ENCODE measurements at places on chromosomes 1 and 21.

DNA sequence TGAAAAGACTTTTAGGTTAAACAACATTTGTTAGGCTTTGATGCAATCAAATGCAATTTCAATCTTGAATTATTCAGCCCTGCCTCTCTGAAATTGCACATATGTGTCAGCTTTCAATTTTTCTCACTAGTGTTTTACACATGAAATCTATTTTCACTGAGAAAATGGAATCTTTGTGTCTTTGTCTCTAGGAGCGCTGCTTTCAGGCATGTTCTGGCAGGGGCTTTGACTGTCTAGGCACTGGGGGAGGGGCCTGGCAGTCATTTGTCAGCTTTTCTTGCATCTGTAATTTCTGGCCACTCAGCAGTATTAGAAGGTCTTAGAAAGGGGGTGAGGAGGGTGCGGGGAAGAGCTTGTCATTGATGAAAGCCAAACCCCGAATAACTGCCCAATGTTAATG, 264.4 kb downstream of the PTPRC start:
- DNase-seq, result no peak

DNA sequence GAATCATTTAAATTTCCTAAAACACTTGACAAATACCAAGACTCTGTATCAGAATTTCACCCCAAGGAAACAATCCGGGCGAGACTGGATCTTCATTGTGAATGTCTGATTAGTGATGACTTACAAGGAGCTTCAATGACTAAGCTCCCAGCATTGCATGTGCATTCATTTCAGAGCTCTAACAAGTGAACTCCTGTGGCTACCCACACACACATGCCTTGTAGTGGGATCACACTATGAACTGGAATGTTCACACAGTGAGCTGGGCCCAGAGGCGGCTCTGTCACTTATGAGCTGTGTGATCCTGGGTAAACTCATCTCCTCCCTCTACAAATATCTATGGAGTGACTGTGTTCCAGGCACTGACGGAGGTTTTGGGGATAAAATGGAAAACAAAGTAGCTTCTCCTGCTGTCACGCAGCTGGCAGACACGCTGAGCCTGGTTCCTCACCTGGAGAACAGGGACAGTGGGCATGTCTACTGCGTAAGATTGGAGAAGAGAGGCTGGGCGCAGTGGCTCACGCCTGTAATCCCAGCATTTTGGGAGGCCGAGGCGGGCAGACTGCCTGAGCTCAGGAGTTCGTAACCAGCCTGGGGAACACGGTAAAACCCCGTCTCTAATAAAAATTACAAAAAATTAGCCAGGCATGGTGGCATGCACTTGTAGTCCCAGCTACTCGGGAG, 56.9 kb downstream of the CLSTN1 start:
- DNase-seq, result no peak

- DNase-seq, result no peak
Measured at GRCh38 chr1:154729031-154729442, 121.1 kb upstream of the ADAR start.

- no peak for DNase-seq
Measured at GRCh38 chr1:15225461-15225860, 21.6 kb upstream of the FHAD1 start.

DNA sequence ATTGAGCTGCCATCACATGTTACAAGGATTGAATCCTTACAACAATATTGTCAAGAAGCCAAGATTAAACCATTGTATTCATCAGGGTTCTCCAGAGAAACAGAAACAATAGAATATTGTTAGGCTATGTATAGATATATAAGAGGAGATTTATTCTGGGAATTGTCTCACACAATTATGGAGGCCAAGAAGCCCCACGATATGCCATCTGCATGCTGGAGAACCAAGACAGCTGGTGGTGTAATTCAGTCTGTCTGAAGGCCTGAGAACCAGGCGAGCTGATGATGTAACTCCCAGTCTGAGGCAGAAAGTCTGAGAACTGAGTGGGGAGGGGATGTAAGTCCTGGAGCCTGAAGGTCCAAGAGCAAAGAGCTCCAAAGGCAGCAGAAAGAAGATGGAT, 14.5 kb upstream of the TTF2 start:
- no peak for DNase-seq

- DNase-seq, result no peak
Measured at GRCh38 chr1:167750641-167751040, 28.9 kb downstream of the MPZL1 start.

DNA sequence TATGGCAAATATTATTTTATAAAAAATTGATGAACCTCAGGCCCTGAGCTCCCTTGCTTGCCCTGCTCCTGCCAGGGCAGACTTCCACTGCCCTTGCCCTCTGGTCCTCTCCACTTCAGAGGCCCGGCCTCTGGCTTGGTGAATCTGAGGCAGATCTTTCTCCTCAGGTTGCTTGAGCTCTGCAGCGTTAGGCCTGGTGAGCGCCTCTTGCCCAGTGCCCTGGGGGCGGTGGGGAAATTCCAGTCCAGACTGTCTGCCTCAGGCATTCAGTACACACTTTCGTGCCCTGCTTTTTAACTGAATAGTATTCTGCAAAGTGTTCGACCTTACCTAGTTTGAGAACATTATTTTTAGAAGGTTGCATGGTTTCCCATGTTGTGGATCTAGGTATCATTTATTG, 98.2 kb downstream of the PCBP3 start:
- DNase-seq, result no peak

DNA sequence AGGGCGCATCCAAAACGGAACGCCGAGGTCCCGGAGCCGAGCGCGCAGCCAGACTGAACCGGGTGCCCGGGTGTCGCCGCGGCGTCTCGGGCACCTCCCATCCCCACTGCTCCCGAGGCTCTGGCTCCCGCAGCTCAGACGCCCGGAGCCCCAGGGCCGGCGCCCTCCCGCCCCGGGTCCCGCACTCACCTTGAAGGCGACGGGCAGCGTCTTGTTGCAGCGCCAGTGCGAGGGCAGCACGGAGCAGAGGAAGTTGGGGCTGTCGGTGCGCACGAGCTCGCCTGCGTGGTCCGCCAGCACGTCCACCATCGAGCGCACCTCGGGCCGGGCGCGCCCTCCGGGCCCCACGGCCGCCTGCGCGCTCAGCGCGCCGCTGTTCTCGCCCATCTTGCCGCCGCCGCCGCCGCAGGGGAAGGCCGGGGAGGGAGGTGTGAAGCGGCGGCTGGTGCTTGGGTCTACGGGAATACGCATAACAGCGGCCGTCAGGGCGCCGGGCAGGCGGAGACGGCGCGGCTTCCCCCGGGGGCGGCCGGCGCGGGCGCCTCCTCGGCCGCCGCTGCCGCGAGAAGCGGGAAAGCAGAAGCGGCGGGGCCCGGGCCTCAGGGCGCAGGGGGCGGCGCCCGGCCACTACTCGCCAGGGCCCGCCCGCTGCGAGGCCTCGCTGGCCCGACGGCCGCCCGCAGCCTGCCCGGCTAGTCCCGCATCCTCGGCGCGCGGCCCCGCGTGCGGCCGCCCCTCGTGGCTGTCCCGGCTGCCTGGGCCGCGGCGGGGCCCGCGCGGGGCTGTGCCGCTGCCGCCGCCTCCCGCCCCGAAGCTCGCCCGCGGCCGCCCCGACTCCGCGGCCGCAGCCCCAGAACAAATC, 447 bp downstream of the RUNX3 start:
- no peak for DNase-seq

GRCh38 chr1:204277563-204278219, 63.9 kb upstream of the GOLT1A start:
- DNase-seq, result no peak

DNA sequence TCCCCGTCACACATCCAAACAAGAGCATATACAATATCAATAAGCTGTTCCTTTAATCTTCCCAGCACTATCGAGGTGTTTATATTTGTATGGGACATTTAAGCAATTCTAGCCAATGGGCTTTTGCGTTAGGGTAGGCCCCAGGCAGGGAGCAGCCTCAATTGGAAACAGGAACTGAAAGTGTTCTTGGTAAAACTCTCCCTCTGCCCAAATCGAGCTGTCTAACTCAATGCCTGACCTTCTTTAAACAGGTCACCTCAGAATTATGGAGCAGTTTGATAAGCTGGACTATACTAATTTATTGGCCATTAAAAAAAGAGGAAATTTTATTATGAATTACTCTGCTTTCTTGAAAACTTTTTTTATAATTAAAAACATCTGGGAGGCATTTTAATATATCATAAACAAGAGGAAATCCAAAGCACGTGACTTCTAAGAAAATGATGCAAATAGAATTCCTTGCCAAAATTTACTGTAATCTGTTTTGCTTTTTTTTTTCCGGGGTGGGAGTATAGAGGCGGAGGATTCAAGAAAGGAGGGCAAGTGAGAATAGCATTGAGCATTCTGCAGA, 498.1 kb downstream of the LMO4 start:
- DNase-seq, result no peak

- DNase-seq, result no peak
Measured at GRCh38 chr1:36352910-36353878, 29.7 kb upstream of the EVA1B start.

DNA sequence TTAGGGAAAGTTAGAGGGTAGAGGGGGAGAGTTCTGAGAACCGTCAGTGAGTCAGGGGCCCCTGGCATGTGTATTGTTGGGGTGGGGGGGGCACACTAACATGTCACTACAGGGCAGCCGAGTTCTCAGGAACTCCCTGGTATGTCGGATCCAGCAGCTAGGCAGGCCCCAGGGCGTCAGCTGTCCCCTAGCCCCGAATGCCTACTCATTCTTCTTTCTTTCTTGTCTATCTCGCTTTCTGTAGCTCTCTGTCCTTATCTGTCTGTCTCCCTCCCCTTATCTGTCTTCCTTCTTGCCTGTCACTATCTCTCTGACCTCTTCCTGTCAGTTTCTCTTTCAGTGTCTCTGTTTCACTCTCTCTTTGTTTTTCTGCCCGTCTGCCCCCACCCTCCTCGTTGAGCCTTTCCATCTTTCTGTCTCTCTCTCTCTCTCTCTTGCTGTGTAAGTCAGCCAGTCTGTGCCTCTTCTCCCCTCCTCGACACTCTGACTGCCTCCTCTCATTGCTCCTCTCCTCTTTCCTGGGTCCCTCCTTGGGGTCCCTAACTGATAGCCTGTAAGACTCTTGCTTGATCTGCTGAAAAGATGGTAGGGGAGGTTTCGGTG, 2.4 kb downstream of the NTRK1 start:
- DNase-seq, result no peak

- no peak for DNase-seq
Measured at GRCh38 chr1:57146100-57146499, 180.3 kb upstream of the C8B start.

GRCh38 chr1:200550367-200550766, 70.2 kb downstream of the KIF14 start:
- no peak for DNase-seq

DNA sequence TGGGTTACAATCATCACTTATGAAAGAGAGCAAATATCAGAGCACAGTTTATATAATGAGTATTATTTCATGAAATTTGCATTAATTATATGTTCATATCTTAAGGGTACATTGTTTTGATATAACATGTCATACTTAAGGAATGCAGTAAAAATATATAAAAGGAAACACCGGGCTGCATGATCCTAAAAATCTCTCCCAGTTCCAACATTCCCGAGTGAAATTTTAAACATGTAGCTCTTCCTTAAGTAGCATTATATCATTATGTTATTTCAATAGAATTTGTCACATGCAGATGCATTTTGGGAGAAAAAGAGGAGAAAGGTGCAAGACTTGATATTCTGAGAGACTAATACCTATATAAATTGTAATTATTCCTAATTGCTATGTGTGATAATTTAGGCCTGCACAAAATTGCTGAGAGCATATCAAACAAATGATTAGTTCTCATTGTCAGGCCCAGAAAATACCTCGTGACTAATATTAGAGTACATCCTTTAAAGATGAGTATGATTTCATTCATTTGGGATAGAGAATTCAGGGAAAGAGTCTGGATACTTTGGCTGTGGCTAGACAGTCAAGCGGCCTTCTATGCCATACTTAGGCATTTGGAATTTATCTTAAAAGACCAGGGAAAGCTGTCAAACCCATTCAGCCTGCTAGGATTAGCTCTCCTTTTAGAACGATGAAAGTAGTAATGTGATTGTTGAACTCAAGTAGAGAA, 86.8 kb downstream of the ADGRL2 start:
- no peak for DNase-seq

GRCh38 chr1:9265968-9266367, 26.7 kb upstream of the SPSB1 start:
- no peak for DNase-seq

DNA sequence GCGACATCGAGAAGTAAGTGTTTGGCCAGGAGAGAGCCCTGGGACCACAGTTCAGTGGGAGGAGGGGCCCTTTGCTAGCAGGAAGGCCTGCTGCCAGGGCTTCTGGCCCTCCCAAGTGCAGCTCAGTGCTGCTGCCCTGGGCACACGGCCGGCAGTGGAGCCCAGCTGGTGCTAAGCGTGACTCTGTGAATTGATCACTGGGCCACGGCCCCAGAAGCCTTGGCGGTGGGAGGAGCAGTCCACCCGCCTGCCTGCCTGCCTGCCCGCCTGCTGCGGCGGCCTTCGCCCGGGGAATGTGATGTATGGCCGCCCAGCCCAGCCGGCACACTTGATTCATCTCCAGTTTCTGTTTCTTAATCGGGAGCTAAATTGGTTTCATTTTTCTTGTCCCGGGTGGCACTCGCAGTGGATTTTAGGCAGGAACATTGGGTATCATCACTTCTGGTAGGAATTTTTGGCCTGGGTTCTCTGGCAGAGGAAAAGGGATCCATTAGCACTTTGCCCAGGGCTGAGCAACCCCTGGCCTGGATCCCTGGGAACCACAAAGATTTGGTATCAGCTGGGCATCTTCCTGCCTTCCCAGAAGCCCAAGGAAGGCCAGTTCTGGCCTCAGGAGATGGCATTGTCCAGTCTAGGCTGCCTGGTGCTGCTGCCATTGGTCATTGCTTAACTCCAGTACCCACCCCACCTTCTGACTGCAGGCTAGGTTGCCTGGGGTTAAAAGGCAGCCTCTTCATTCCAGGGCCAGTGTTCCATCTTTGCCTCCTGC, 28.6 kb downstream of the TMEM53 start:
- no peak for DNase-seq

DNA sequence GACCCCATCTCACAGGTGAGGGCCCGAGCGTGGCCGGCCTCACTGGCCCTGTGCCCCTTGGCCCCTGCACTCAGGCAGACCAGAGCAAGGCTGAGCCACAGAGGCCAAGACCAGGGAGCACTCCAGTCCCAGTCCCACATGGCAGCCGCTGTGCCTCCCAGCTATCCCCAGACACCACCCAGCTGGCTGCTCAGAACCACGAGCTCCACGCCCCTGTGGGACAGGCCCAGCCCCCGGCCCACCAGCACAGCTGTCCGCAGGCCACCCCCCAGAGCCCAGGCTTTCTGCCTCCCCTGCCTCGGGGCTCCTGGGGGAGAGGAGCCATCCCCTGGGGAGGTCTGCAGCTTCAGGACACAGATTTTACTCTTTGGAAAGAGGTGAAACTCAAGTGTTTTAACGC, 9.1 kb upstream of the C1QTNF12 start:
- no peak for DNase-seq

DNA sequence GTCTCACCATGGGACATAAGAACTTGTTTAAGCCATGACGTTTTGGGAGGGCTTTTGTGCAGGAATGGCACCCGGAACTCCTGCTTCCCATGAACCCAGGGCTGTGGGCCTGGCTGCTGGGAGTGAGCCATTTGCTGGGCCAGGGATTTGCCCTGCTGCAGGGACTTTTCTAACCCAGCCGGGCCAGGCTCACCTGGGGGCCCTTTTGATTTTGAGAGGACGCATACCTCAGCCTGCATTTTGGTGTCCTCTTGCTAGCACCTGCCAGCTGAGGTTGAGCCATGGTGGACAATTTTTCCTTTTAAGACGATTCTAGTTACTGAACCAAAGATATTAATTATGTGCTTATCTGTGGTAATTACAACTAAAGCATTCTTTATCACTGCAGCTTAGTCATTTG, 28.9 kb downstream of the GALNT2 start:
- DNase-seq, result no peak

GRCh38 chr1:19410393-19410792, 74.9 kb downstream of the CAPZB start:
- no peak for DNase-seq
